ENCODE measurements at places on chromosomes 2 and 18. TPM values are rescaled to one million over a fixed set of nuclear protein-coding genes. Genes with fewer than 3 reads are reported as not detected.

- DNase-seq, result no peak
Measured at GRCh38 chr2:105943977-105944376, 199.3 kb downstream of the NCK2 start.

Gene ANKRD30BL
- not detected for total RNA-seq

GRCh38 chr2:2184549-2185249 is 146.4 kb downstream of the MYT1L start:
- no peak for DNase-seq

DNA sequence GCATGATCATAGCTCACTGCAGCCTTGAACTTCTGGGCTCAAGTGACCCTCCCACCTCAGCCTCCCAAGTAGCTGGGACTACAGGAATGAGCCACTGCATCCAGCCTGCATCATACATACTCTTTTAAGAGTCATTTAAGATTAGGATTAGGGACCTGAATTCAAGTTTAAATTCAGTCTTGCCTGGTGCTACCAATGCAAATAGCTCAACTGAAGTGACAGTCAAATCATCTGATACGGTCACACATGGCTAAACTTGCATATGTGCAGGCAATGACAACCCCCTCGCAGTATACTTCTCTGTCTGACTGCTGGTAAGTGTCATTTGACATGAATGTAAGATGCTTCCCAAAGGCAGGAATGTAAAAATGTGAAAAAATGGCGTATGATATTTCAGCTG is 31.8 kb upstream of the TMEM131 start:
- DNase-seq, result no peak

Gene UPP2
- total RNA-seq, result not detected

Gene AFF3
- total RNA-seq, result 10.3 TPM

GRCh38 chr2:108270768-108271506 is 17.8 kb upstream of the SULT1C2 start:
- DNase-seq, result no peak

DNA sequence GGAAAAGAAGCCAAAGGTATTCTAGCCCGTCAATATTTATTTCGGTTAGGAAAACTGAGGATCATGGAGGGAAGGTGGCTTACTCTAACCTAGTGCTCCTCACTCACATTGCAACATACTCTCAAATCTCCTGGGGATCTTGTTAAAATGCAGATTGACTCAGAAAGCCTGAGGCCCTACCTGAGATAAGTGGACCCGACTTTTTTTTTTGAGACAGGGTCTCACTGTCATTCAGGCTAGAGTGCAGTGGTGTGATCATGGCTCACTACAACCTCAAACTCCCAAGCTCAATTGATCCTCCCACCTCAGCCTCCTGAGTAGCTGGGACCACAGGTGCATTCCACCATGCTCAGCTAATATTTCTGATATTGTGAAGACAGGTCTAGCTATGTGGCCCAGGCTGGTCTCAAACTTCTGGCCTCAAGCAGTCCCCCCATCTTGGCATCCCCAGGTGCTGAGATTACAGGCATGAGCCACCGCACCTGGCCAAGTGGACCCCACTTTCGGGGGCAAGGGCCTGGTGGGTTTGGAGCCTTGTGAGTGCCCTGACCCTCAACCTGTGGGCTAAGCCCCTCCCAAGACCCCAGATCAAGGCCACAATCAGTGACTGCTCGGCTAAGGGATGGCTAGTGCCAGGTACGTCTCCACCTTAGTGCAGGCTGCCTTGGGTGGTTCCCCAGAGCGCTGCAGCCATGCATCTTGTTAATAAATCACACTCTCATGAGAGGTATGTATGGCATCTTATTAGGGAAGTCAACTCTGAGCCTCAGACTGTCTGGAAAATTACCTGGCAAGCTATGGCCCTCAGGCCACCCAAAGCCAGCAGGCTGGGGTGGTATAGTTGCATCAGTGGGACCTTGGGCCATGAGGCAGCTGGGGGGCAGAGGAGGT is 1.1 kb upstream of the NEURL3 start:
- DNase-seq, result no peak

GRCh38 chr2:23213196-23213595 is 171.8 kb upstream of the KLHL29 start:
- no peak for DNase-seq

DNA sequence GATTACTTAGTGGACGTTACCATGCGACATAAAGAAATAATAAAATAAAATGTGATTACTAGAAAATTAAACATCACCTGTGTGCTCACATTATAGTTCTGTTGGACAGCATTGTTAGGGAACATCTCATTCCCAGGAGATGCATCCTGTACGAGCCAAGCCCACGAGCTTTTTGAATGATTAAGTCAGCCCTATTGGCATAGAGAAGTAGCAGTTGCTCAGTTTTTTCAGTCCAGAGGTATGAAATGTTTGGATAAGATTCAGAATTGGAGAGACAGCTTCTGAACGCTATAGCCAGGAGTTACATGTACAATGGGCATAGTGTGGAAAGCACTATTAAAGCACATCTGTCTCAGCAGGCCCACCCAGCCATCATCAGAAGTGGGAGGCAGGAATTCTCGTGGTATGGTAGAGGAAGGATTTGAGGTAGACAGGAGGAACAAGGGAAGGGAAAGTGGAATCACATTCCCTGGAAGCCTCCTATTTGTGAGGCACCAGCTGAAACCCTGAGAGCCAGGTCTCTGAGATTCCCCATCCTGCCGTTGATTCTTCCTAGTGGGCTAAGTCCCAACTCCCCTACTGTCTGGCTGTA is 8.6 kb downstream of the SPATS2L start:
- DNase-seq, result no peak

DNA sequence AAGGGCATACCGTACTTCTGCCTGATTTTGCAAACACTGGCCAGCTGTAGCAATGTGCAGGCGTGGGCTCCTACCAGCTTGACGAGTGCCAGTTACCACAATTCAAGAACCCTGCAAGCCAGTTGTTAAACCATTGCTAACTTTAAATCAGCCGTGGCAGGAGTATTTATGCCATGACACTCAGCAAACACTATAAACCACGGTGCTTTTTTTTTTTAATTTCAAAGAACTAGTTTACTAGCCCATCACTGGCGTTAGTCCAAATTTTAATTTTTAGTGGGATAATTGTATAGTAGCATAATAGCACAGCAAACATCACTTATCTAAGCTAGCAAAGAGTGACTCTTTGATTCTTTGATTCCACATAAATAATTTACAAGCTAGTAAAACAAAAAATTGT is 111.1 kb downstream of the COL4A4 start:
- no peak for DNase-seq

- DNase-seq, result no peak
Measured at GRCh38 chr2:194003911-194004310, 1653.1 kb upstream of the SLC39A10 start.

Gene RRM2
- total RNA-seq, result 1.1 TPM

DNA sequence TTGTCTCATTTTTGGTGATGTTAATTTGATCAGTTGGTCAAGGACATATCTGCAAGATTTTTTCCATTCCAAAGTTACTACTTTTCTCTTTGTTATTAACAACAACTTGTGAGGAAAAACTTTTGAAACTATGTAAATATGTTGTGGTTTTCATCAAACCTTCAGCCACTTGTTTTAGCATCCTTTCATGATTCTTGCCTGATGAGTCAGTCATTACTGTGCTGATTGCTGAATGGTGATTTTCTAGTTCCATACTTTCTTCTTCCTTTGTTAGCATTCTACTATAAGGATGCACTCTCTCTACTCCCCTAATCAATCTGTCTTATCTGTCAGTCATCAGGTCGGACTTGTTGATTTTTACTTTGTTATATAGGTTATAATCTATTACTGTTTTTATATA is 10.9 kb downstream of the TMEM87B start:
- no peak for DNase-seq

DNA sequence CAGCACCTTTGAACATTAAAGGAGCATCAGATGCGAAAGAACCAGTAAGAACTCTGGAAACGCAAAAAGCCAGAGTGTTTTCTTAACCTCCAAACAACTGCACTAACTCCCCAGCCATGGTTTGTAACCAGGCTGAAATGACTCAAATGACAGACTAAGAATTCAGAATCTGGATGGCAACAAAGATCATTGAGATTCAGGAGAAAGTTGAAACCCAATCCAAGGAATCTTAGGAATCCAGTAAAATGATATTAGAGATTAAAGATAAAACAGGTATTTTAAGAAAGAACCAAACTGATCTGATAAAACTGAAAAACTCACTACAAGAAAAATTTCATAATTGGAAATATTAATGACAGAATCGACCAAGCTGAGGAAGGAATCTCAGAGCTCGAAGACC is 116.7 kb downstream of the PTRHD1 start:
- no peak for DNase-seq

DNA sequence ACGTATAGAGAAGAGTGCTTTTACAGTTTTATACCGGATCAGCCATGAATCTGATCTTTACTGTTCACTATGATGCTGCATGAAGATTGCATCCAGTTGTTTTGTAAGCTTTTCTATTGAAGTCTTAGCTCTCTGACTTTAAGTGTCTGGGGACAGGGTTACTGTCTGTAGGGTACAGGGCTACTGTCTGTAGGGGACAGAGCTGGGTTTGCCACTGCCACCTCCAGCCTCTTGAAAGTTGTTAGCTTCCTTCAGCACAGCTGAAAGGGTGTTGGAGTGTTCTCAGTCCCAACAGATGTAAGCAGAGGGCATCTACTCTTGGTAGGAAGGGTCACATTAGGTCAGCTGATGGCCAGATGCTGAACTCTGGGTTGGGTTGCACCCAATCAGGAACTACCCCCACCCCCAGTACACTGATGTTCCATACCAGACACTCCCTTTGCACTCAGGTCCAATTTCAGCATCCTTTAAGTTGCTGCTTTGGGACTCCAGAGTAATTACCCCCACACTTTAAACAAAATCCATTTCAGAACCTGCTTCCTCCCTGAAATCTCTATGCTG is 58.0 kb downstream of the MYL12B start:
- DNase-seq, result no peak

- DNase-seq, result no peak
Measured at GRCh38 chr2:122682356-122682755, 926.9 kb downstream of the TSN start.

Gene IL1RN
- total RNA-seq, result 0.80 TPM

DNA sequence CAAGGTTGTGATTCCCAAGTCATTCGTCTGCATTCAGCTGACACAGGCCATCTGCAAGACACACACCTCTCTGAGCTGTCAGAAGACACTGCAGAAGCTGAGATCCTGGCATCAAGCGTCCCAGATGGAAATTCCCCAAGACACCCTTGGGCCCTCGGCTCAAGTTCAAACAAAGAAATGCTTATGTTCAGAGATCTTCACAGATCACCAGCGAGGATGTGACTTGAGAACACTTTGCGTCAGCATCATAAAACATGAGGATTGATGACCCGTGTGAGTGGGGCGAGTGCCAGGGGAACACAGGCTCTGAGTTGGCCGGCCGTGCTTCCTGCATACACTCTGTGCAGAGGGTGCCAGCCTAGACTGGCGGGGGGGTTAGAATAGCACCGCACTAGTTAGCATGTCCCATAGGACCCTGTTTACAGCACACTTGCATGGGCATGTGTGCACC is 36.8 kb downstream of the KCNIP3 start:
- DNase-seq, result no peak

Gene IL36G
- not detected for total RNA-seq

Gene ASB18
- total RNA-seq, result 37.9 TPM

DNA sequence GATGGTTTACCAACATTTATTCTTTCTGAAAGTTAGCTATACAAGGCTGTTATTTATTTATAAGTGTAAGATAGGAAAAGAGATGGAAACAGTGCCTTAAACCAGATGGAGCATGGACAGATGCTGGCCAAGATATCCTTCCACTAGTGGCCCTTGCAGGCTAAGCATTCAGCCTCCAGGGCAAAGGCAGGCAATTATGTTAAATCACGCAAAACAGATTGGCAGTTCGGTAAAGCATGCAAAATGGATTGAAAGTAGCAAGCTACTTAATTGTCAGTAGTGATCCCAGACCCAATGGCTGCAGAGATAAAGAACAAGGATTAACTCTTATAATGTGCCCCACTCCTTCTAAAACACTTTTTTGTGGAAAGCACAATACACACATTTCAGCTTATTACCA is 105.4 kb upstream of the MAP4K3 start:
- no peak for DNase-seq

Gene E2F6
- 11.3 TPM for total RNA-seq

GRCh38 chr18:65206551-65207260 is 544.1 kb upstream of the CDH7 start:
- DNase-seq, result no peak

- no peak for DNase-seq
Measured at GRCh38 chr18:7516266-7517117, 50.6 kb upstream of the PTPRM start.

- DNase-seq, result no peak
Measured at GRCh38 chr2:215835231-215835630, 178.1 kb downstream of the MREG start.

DNA sequence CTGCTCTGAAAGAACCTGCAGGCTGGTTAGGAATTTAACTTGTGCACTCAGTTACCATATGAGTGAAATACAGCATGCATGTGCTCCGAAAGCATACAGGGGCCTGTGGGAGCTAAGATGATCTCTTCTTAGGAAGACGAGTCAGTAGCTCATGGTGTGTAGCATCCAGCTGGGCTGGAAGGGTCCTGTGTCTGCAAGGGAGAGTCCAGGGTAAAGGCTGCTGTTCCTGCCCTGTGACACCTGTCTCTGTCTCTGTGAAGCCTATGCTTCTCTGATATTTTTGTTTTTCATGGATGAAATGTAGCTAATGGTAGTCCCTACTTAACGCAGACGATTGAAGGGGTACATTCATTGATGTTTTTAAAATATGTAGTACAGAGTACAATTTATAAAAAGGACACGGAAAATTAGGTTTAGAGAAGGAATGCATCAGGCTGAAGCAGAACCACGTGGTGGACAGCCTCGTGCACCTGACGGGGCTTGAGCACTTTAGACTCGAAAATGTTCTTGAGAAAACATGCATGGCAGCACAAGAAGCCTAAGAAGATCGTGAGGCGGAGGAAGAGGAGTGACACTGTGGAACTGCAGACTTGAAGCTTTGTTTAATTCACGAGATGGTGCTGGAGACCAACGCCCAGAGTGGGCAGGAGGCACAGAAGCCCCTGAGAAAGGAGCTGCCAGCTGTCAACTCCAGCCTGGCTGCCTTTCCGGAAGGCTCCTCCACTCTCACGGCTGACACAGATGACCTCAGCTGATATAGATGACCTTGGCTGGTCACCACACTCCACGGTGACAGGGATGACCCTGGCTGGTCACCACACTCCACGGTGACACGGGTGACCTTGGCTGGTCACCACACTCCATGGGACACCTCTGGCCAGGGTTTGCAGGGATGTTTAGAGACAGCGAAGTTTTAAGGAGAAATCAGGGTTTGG is 110.6 kb downstream of the TMEM18 start:
- DNase-seq, result no peak

Gene DSG2
- total RNA-seq, result 36.0 TPM

DNA sequence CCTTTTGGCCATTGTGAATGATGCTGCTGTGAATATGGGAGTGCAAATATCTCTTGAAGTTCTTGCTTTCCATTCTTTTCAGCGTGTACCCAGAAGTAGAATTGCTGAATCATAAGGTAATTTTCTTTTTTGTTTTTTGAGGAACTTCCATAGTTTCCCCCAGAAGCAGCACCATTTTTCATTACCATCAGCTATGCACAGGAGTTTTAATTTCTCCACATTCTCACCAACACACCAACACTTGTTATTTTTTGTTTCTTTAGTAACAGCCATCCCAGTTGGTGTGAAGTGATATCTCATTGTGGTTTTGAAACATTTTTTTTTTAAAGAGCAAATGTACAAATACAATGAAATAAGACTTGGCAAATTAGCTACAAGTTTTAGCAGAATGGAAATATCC is 21.3 kb downstream of the POU3F3 start:
- no peak for DNase-seq
